ENCODE measurements at places on chromosomes 11 and 22. TPM values are rescaled to one million over a fixed set of nuclear protein-coding genes. Genes with fewer than 3 reads are reported as not detected.

GRCh38 chr22:49689255-49689770, 138.4 kb downstream of the BRD1 start:
- no peak overlapping the region for H3K4me3 ChIP-seq
- H3K4me1 ChIP-seq = no peaks in the 10 kb centered on the region
- no peaks in the 10 kb centered on the region for H3K36me3 ChIP-seq
- DNase-seq = no peak
- no peak overlapping the region for H3K27ac ChIP-seq

The SYT8 gene
- not detected for total RNA-seq

The APLNR gene
- not detected for total RNA-seq

The FREY1 gene
- total RNA-seq = 0.93 TPM

GRCh38 chr22:31652911-31653684, 8.9 kb downstream of the PISD start:
- H3K27ac ChIP-seq = no peak overlapping the region
- H3K36me3 ChIP-seq = peaks cover 13% of the 10 kb centered on the region
- H3K27me3 ChIP-seq = no peaks in the 10 kb centered on the region
- H3K4me3 ChIP-seq = no peak overlapping the region
- H3K4me1 ChIP-seq = peaks cover 26% of the 10 kb centered on the region
- DNase-seq = no peak

The ART1 gene
- not detected for total RNA-seq

GRCh38 chr11:128346804-128347203, 240.6 kb downstream of the ETS1 start:
- no peak overlapping the region for H3K4me3 ChIP-seq
- DNase-seq = no peak
- peaks cover 63% of the 10 kb centered on the region for H3K4me1 ChIP-seq
- no peak overlapping the region for H3K27ac ChIP-seq

The KCNQ1 gene
- 4.3 TPM for total RNA-seq

The OR52N4 gene
- total RNA-seq = 0.23 TPM
